ENCODE measurements at places on chromosomes 3 and 15. TPM values are rescaled to one million over a fixed set of nuclear protein-coding genes. Genes with fewer than 3 reads are reported as not detected.

The GABRB3 gene
- polyA plus RNA-seq: 0.07 TPM

GRCh38 chr15:52559575-52559974 lies 9.3 kb downstream of the ARPP19 start:
- DNase-seq: no peak

GRCh38 chr15:31437686-31438085 lies 111.1 kb downstream of the KLF13 start:
- peak; percentile 53 for DNase-seq

The GPR87 gene
- polyA plus RNA-seq: not detected

DNA sequence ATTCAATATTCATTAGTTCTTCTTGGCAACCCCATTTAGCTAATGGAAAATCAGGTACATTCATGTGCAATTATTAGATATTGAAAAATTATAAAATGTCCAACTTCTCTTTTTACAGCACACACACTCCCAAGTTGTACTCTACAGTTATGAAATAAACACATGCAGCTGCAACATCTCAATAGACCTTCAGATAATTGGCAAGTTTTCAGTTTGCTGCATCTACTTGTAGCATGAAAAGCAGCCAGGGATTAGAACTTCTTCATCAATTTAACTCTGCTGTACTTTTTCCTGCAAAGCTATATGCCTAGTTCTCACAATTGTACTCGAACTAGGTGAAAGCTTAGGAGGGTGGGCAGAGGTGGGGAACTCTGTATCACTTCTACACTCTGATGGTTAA lies 46.6 kb upstream of the FHIT start:
- no peak for DNase-seq

- peak; percentile 36 for DNase-seq
Measured at GRCh38 chr15:66838671-66839239, 136.7 kb downstream of the SMAD6 start.

- DNase-seq: no peak
Measured at GRCh38 chr3:26105261-26105660, 315.4 kb downstream of the OXSM start.

- no peak for DNase-seq
Measured at GRCh38 chr3:32197991-32198390, 40.5 kb upstream of the CMTM8 start.

DNA sequence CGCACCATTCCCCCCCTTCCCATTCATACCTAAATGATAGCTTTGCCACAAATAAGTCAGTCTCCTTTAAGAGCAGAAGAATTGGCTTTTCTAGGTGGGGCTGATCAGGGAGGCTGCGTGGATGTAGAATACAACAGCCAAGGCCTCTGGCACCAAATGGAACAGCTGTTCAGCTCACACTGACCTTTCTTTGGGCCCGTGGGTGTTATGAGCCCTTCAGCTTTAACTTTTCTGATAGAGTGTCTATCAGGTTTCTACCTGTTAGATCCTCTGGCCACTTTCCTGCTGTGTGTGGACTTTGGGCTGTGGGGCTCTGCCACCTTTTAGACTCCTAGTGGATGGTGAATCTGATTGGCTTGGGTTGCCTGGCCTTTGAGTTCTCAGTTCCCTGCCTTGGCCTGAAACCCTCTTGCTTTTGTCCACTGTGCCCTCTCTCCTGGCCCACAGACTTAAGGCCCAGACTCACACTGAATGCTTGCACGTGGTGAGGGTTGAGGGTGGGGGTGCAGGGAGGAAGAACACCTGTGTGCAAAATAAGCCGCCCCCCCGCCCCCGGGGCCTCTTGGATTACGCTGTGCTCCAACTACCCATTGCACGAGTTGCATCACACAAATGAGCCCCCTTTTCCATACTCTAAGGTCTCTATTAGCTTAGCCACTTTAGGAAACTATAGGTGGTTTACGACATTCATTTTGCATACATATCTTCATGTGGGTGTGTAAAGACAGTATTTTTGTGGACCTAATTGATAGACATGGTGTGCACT lies 1.3 kb upstream of the RFX7 start:
- peak; percentile 59 for DNase-seq

DNA sequence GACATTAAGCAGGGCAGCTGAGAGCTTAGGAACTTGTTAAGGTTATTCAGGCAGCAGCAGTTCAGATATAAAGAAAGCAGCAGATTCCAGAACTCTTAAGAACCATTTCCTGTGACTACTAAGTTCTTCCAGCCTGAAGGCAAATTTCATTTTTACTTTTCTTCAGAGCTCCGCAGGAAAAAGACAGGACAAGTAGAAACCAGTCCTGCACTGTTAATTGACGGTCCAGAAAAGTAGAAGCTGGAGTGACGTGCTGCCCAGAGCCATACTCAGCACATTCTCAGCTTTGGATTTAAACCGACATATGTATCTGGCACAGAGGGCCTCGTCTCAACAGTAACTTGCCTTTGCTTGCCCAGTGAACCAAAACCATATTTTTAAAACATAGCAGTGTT lies 219.4 kb upstream of the STRIT1 start:
- DNase-seq: no peak

- DNase-seq: no peak
Measured at GRCh38 chr15:68812597-68813431, 7.9 kb downstream of the ANP32A start.

The TMEM40 gene
- polyA plus RNA-seq: 0.33 TPM

- DNase-seq: no peak
Measured at GRCh38 chr3:31461426-31461825, 71.3 kb upstream of the STT3B start.

GRCh38 chr15:99441871-99442251 lies 123.9 kb upstream of the MEF2A start:
- peak; percentile 3 for DNase-seq

DNA sequence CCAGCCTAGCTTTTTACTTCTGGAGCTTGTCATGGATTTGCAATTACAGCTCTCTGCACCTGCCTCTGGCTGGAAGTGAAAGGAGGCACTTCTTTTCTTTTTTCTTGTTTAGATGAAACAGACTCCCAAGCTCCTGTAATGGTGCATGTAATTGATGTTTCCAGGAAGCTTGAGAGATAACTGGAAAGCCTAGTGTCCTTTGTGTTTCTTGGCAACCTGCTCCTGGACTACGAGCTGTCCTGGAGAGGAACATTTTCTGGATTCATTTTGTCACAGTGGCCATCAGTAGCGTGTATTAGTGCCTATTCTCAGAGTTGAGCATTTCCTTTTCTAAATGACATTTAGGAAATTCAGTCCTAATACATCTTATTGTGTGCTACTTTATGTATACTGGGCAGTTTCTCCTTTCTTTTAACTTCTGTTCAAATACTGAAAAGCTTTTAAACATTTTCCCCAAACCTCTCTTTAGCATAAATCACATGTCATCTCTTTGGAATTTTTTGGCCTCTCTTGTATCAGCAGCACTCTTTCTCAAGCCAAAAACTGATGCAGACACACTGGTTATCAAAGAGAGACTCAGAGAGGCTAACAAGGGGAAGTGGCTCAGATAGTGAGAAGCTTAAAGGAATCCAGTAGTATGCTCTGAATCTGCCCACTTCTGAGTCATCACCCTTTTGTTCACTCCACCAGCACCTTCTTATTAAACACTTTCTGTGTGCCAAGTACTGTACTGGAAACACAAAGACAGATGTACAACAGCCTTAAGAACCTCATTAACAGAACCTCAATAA lies 62.6 kb upstream of the SLC2A2 start:
- DNase-seq: no peak

- no peak for DNase-seq
Measured at GRCh38 chr3:105611304-105612192, 244.8 kb downstream of the ALCAM start.

DNA sequence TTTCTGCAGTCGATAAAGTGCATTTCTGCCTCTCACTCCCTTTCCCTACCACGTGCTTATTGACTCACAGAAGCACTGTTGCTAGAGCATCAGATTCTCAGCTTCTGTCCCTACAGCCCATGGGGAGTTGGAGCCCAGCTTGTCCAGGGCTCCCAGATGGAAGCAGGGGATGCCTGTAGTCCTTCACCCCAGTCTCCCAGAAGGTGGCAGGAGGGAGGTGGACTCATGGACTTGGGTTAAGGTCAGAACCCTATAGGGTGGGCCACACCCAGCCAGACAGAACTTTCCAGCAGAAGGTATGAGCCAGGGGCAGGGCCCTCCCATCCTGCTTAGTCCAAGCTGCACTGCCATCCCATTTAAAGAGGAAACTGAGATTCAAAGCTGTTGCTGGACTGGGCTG lies 33.1 kb upstream of the SEMA3F start:
- no peak for DNase-seq

- DNase-seq: no peak
Measured at GRCh38 chr3:181103605-181104004, 114.1 kb upstream of the DNAJC19 start.

The CNTN6 gene
- polyA plus RNA-seq: not detected

GRCh38 chr3:29167180-29167579 lies 113.7 kb upstream of the RBMS3 start:
- no peak for DNase-seq

DNA sequence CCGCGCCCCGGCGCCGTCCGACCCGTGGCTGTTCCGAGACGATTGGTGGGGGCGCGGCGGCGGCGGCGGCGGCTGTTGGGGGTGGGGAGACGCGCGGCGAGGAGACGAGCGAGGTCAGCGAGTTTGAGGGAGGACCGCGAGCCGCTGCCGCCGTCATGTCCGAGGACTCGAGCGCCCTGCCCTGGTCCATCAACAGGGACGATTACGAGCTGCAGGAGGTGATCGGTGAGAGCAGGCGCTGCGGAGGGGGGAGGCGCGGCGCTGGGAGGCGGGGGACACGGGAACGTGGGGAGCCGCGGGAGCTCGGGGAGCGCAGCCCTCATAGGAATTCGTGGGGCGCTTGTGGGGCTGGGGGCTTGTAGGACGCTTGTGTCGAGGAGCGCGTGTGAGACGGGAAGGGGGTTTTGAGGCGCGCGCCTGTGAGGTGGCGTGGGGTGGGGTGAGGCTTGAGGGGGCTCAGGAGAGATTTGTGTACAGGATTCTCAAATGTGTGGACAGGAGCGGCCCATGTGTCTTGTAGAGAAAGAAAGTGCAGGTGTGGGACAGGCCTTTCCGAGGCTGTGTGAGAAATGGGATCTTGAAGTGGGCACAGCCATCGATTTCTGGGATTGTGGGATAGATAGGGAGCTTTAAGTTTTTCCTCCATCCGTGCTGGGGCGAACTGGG lies 518 bp downstream of the OXSR1 start:
- DNase-seq: no peak
